ENCODE measurements at places on chromosomes 6 and 20. TPM values are rescaled to one million over a fixed set of nuclear protein-coding genes. Genes with fewer than 3 reads are reported as not detected.

Gene TXNDC5
- total RNA-seq, result 360 TPM

Gene DDX43
- 0.26 TPM for total RNA-seq

Gene EFCAB8
- total RNA-seq, result under 0.01 TPM

Gene GRM1
- total RNA-seq, result not detected

Gene C20orf141
- total RNA-seq, result not detected

DNA sequence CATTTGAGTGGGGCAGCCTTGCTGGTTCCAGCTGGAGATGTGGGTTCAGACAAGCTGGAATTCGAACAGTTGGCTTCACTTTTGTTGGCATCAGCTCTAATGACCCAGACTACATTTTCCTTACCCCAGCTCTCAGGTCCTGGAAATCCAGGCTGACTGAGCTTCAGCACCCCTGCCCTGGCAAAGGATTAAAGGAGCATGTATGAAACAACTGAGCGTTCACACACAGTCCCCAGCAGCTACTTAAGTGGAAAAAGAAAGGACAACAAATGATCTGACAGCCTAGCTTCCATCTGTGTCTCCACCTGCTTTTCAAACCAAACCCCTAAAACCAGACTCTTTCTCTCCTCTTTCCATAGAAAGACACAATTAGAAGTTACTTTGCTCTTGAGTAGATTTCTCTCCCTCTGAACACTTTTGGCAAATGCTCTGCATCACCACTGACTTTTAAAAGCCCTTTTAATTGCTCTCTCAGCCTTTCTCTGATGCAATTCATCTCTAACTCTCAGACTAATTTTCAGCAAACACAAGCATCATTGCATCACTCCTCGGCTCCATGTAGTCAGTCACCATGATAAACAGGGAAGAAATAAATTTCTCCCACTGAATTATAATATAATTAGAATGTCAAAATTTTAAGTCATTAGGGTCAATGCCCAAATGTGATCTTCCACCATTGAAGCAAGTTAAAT, 28.1 kb downstream of the ROS1 start:
- no peak for DNase-seq

- DNase-seq, result no peak
Measured at GRCh38 chr6:84796343-84796742, 31.9 kb upstream of the TBX18 start.

- DNase-seq, result peak; percentile 23
Measured at GRCh38 chr6:159852877-159853276, 37.9 kb upstream of the MAS1 start.

DNA sequence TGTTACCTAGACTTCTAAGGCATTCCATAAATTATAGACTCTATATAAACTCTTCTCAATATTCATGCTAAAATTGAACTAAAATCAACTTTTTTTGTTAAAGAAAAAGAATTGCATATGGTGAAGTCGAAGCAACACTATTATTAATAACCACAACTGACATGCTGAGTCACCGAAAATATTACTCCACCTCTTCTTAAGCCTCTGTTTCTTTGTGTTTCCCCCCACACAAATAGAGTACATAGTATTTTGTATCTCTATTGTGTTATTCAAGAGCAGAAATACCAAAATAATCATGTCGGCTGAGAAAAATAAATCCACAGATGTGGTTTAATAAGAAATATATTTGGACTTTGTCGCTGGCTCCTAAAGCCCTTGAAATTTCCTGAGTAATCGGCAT, 23.8 kb downstream of the TFB1M start:
- no peak for DNase-seq

GRCh38 chr20:62307226-62308101, 4.7 kb downstream of the ADRM1 start:
- DNase-seq, result peak; percentile 9

- DNase-seq, result no peak
Measured at GRCh38 chr20:957544-957943, 41.4 kb upstream of the ANGPT4 start.

Measured in bronchial epithelial cell (primary cell).